CD4-positive, alpha-beta T cell treated with Interleukin-21 for 1 hour (primary cell): ENCODE measurements at places on chromosomes 7 and 10.
A peak's percentile ranks its signal among the peaks of the same experiment; 100 is the strongest.

GRCh38 chr7:41439515-41439879 lies 263.4 kb downstream of the INHBA start:
- DNase-seq = no peak

DNA sequence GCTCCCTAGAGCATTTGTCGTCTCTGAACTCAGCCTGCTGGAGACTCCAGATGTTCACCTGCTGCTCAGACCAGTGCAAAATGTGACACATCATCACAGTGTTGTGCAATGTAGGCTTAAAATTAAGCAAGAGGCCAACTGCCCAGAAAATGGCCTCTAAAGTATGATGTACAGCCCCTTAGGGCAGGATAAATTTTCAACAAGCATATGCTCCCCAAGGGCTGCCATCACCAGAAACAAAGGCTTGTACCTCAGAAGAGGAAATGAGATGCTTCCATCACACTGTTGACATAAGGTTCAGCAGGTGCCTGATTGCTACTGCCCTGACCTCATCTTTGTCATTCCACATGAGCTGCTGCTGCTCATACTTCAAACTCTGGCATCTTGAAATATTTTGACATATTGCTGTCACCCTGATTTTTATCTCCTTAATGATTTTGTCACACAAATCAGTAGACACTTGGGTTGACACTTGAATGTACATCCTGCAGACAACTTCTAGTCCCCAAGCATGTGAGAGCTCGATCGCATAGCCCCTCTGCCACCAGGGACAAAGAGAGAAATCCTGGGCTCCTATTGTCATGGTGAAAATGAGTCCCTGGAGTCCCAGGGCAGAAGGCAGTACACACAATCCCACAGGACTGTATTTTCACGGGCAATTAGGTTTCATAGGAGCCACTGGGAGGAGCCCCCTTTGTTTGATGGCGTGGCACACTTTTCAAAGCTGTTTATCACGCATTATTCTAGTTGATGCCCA lies 219.7 kb upstream of the STK17A start:
- DNase-seq = no peak

- no peak for DNase-seq
Observed at GRCh38 chr7:3246127-3246526, 54.9 kb upstream of the SDK1 start.

DNA sequence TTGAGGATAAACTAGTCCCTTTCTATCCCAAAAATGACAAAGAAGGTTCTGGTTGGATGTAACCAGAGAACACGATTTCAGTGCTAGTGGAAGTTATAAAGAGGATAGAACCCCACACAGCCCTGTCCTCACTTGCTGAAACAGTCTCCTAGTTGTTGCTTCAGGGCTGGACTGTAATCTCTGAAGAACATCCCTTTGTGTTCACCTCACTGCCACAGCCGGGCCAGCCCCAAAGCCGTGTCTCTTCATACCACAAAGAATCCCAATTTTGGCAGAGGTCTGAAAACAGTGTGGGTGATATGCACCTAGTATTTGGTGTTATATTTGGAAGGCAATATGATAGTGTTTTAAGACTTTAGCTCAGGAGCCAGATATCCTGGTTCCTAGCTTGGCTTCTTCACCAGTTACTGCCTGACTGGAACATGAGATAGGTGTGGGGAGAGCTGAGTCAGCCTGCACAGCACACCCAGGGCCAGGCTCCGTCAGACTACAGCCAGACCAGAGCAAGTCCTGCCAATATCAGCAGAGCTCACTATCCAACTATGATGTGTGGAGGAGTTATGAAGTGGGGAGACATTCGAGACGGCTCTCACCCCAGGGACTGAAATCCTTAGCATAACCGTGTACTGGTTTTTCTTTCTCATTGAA lies 21.2 kb downstream of the CYP3A4 start:
- DNase-seq = no peak

- peak; percentile 70 for DNase-seq
Observed at GRCh38 chr10:24642921-24643678, 80.6 kb downstream of the ARHGAP21 start.

- DNase-seq = peak; percentile 88
Observed at GRCh38 chr10:110504111-110504735, 6.5 kb downstream of the DUSP5 start.

GRCh38 chr7:141072548-141073172 lies 1.2 kb upstream of the TMEM178B start:
- DNase-seq = peak; percentile 14

DNA sequence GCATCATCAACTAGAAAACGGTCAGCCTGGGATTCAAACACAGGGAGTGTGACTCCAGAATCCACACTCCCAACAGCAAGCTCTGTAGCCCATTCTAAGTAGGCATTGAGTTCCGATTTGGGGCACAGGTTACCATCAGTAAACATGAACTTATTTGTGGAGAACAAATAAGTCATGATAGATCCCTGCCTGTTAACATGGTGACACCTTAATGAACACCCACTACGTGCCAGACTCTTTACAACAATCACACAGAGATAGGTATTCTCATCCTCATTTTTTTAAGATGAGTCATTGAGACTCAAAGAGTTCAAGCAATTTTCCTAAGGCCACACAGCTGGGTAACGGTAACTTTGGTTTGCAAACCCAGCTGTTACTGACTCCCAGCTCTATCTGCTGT lies 91.5 kb downstream of the LYZL2 start:
- no peak for DNase-seq

- DNase-seq = no peak
Observed at GRCh38 chr10:14362104-14362503, 31.4 kb upstream of the FRMD4A start.

DNA sequence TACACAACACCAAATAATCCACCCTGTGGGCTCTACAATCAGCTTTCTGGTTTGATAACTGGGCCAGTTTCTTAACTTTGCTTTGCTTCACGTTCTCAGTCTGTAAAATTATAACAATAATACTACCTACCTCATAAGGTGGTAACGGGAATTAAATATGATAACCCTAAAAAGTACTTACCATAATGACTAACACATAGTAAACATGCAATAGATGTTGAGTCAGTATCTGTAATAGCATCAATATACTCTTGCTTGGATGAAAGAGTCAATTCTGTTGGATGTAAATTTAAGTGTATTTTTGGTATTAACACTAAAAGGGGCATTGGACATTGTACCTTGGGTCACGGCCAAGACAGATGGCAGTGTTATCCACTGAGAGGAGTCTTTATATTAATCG lies 160.5 kb downstream of the FOXP2 start:
- no peak for DNase-seq

DNA sequence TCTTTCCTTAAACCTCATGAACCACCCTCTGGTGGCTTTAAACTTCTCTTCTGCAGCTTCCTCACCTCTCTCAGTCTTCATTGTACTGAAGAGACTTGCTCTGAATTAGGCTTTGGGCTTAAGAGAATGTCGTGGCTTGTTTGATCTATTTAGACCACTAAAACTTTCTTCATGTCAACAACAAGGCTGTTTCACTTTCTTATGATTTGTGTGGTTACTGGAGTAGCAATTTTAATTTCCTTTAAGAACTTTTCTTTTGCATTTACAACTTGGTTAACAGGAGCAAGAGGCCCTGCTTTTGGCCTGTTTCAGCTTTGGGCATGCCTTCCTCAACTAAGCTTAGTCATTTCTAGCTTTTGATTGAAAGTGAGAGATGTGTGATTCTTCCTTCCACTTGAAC lies 38.1 kb upstream of the CDHR3 start:
- peak; percentile 31 for DNase-seq
